ENCODE measurements at places on chromosomes 16 and 17. TPM values are rescaled to one million over a fixed set of nuclear protein-coding genes. Genes with fewer than 3 reads are reported as not detected.
A peak's percentile ranks its signal among the peaks of the same experiment; 100 is the strongest.

GRCh38 chr16:70302745-70303144 is 3.8 kb downstream of the DDX19B start:
- no peak for DNase-seq

- DNase-seq: no peak
Measured at GRCh38 chr17:76262732-76263344, 2.3 kb upstream of the UBALD2 start.

TEKT1 gene
- total RNA-seq: not detected

DNA sequence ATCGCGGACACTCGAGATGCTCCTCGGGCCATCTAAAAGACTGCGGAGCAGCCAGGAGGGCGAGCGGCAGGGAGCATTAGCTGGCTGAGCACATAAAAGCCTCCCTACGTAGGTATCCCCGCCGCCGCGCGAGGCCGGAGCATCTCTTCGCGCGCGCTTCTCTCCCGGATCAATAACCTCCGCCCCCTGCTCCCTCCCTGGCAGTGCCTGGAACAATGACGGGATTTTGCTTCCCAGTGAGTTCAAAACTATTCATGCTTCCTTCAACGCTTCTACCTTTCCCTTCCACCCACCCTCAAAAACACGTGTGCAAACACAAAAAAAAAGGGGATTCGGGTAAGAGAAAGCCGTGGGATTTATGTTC is 984 bp downstream of the CENPV start:
- no peak for DNase-seq

GRCh38 chr16:19697756-19698318 is 20.2 kb downstream of the KNOP1 start:
- DNase-seq: no peak

GRCh38 chr17:80859002-80859941 is 132.4 kb upstream of the CHMP6 start:
- DNase-seq: peak; percentile 90

MT3 gene
- total RNA-seq: not detected

GLP2R gene
- 2.8 TPM for total RNA-seq

GRCh38 chr16:30647274-30647571 is 3.5 kb upstream of the PRR14 start:
- no peak for DNase-seq

- DNase-seq: no peak
Measured at GRCh38 chr17:56988901-56989572, 11.1 kb downstream of the SCPEP1 start.

CCL16 gene
- not detected for total RNA-seq

GRCh38 chr17:42522798-42523278 is 13.2 kb upstream of the NAGLU start:
- DNase-seq: no peak

DNA sequence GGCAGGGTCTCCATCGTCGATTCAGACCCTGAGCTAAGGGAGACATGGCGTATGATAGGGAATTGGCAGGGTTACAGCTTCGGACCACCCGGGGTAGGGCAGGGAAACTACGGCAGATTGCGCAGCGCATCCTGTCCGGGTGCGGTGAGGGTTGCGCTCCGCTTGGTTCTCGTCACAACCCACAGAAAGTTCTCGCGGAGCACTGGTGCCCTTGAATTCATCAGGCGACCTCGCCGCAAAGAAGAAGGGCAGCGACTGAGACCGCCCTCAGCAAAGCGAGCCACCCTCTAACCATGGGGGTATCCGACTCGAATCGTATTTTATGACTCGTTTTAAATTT is 1.2 kb downstream of the HS3ST3B1 start:
- peak; percentile 25 for DNase-seq

- no peak for DNase-seq
Measured at GRCh38 chr16:13377143-13377542, 475.7 kb downstream of the SHISA9 start.

Measured in H4 (cell line).